IMR-90 (cell line): ENCODE measurements at places on chromosomes 4 and X.

- no peaks in the 10 kb centered on the region for H3K36me3 ChIP-seq
- peaks cover 2% of the 10 kb centered on the region; the same call in 1 of the 2 replicates for H3K4me1 ChIP-seq
- peak; percentile 16 for DNase-seq
Measured at GRCh38 chr4:147088146-147088545, 142.5 kb upstream of the TTC29 start.

GRCh38 chr4:181662383-181662782 is 580.8 kb upstream of the TENM3 start:
- H3K36me3 ChIP-seq = no peaks in the 10 kb centered on the region
- H3K4me1 ChIP-seq = peaks cover 2% of the 10 kb centered on the region
- peak; percentile 45 for DNase-seq
- no peak overlapping the region for H3K27ac ChIP-seq
- H3K27me3 ChIP-seq = no peaks in the 10 kb centered on the region

- no peaks in the 10 kb centered on the region for H3K4me1 ChIP-seq
- DNase-seq = no peak
- no peaks in the 10 kb centered on the region for H3K36me3 ChIP-seq
- H3K27ac ChIP-seq = no peak overlapping the region
- no peaks in the 10 kb centered on the region for H3K27me3 ChIP-seq
- H3K4me3 ChIP-seq = no peak overlapping the region
Measured at GRCh38 chr4:163582703-163583102, 88.2 kb downstream of the TMA16 start.

GRCh38 chr4:7328162-7328912 is 106.4 kb downstream of the PSAPL1 start:
- H3K4me1 ChIP-seq = peaks cover 6% of the 10 kb centered on the region
- no peak for DNase-seq
- no peak overlapping the region for H3K27ac ChIP-seq

DNA sequence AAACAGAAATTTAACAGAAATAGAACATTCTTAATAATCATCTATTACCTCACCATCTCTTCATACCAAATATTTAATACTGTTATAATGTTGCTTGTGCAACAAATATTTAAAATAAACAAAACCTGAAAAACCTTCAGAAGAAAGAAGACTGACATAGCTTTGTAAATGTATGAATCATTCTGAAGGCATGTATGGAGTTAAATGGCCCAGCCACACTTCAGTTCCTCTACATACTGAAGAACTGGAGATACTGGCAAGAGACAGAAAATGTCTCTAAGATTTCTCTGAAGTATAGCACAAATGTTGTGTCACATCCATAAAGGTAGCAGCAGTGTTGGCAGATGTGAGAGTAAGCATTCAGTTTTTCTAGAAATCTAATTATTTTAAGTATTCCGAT is 275.3 kb upstream of the FGF13 start:
- H3K27me3 ChIP-seq = no peaks in the 10 kb centered on the region
- H3K4me1 ChIP-seq = no peaks in the 10 kb centered on the region
- H3K36me3 ChIP-seq = no peaks in the 10 kb centered on the region
- DNase-seq = no peak
- no peak overlapping the region for H3K27ac ChIP-seq
- H3K4me3 ChIP-seq = no peak overlapping the region

GRCh38 chrX:71852182-71852581 is 58.5 kb upstream of the NHSL2 start:
- H3K4me3 ChIP-seq = no peak overlapping the region
- no peak overlapping the region for H3K27ac ChIP-seq
- H3K4me1 ChIP-seq = no peaks in the 10 kb centered on the region

- no peaks in the 10 kb centered on the region for H3K27me3 ChIP-seq
- no peak overlapping the region for H3K27ac ChIP-seq
- H3K4me3 ChIP-seq = no peak overlapping the region
Measured at GRCh38 chr4:137446071-137446470, 86.2 kb downstream of the PCDH18 start.

- DNase-seq = no peak
- H3K36me3 ChIP-seq = no peaks in the 10 kb centered on the region
- H3K27ac ChIP-seq = no peak overlapping the region
- no peak overlapping the region for H3K4me3 ChIP-seq
Measured at GRCh38 chrX:33082371-33082770, 129.0 kb downstream of the DMD start.

DNA sequence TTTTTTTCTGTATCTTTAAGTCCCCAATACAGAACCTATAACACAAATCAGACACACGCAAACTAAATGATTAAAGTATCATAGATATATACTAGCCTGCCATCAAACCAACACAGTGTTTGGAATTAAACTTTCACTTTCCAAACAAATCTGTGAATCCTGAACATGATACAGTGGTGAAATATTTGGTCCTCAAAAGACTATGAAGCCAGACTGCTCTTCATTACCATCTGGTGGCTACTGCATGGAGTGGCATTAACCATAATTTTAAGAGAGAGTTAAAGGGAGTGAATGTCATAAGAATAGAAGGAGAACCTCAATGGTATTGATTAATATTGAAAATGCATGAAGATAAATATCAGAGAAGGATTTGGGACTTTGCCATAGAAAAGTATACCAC is 9.2 kb upstream of the GABRA4 start:
- H3K27me3 ChIP-seq = no peaks in the 10 kb centered on the region
- no peak overlapping the region for H3K27ac ChIP-seq
- H3K4me3 ChIP-seq = no peak overlapping the region

- H3K27ac ChIP-seq = peak overlapping the region; percentile 20; the same call in 1 of the 2 replicates
- no peaks in the 10 kb centered on the region for H3K36me3 ChIP-seq
- DNase-seq = peak; percentile 96
- H3K27me3 ChIP-seq = peaks cover 2% of the 10 kb centered on the region; the same call in 1 of the 2 replicates
- peaks cover 11% of the 10 kb centered on the region for H3K4me1 ChIP-seq
Measured at GRCh38 chr4:185792384-185793115, 19.4 kb downstream of the SORBS2 start.
